ENCODE measurements at places on chromosomes 1 and 21.

GRCh38 chr1:82991569-82991968 lies 1007.4 kb downstream of the TTLL7 start:
- no peak for DNase-seq

DNA sequence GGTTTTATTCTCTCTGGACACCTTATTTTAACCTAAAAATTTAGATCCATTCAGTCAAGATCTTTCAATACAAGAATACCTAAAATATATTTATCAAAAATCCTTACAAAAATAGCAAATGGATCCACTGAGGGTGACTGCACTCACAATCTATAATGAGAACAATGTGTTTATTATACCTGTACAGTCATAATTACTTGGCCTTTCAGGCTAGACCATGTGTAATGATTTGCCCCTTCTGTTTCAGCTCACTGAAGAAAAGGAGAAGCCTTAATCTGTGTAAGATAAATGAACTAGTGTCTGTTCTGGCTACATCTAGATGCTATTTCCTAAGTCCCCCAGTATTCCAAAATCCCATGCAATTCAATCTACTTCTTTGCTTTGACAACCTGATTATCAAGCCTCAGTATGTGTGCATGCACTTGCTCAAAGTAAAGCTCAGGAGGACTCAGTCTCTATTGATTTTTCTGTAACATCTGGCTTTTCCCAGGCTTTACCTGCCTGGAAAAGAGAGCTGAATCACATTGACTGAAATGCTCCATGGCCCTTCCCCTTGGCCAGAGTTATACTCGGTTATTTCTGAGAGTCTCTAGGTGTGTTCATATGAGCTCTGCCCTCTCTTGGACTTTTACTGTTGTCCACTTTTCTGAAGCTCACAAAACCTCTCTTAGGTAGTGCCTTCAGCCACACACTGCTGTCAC lies 27.6 kb downstream of the CRP start:
- DNase-seq, result no peak

DNA sequence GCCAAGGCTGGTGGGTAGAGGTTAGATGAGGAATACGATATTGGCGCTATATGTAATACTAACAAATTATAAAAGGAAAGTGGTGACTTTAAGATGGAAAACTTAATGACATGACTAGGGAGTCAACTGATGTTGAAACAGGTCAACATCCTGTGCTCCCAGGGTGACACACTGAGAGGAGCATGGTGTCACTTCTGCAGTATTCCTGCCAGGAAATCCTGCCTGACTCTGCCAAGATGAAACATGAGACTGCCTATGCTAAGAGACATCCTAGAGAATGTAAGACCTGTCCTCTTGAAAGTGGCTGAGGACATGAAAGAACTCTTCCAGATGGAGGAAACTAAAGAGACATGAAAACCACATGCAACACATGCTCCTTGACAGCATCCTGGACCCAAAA lies 65.0 kb upstream of the KCND3 start:
- DNase-seq, result no peak

- no peak for DNase-seq
Observed at GRCh38 chr1:172720339-172720738, 61.4 kb downstream of the FASLG start.

DNA sequence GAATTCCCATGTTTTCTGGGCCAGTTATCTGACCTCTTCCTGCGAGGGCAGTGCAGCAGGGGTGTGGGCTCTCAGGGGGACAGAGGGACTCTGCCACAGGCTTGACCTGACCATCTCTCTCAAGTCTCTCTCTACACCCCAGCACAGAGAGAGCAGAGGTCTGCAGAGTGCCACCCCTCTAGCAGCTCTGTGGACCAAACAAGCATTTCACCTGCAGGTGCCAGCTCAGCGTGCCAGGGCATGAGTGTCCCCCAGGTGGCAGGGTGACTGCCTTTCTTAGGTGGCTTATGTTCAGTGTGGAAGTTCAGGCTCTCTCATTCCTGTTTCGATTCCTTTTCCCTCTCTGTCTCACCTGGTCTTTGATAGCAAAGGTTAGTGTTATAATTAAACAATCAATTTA lies 191.3 kb downstream of the CACNA1E start:
- DNase-seq, result no peak

DNA sequence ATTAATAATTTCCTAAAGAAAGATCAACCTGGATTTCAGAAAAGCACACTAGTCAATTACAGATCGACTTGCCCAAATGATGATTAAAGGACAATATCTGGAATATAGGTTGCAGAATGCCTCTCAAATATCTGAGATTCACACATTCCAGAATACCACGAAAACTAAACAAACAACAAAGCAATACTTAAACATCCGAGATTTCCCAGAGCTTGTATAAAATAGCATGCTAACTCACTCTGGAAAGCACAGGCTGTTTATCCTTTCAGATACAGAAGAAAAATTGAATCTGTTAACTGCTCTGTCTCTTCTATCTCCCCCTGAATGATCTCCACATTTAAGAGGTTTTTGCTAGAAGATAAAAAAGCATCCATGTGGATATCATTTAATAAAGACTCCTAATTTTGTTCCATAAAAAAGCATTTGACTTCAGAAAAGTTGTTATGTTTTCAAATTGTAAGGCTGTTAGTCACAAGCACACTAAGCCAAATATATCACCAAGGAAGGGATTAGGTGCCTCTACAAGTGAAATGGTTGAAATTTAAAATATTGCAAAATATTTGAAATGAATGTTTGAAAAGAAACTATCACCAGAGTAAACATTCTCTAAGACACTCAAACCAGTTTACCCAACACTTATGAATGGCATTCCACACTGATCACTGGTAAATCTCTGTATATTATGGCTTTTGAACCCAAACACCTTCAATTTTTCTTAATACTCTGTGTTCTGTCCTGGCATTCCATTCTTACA lies 865.1 kb upstream of the ADAMTS5 start:
- DNase-seq, result no peak

DNA sequence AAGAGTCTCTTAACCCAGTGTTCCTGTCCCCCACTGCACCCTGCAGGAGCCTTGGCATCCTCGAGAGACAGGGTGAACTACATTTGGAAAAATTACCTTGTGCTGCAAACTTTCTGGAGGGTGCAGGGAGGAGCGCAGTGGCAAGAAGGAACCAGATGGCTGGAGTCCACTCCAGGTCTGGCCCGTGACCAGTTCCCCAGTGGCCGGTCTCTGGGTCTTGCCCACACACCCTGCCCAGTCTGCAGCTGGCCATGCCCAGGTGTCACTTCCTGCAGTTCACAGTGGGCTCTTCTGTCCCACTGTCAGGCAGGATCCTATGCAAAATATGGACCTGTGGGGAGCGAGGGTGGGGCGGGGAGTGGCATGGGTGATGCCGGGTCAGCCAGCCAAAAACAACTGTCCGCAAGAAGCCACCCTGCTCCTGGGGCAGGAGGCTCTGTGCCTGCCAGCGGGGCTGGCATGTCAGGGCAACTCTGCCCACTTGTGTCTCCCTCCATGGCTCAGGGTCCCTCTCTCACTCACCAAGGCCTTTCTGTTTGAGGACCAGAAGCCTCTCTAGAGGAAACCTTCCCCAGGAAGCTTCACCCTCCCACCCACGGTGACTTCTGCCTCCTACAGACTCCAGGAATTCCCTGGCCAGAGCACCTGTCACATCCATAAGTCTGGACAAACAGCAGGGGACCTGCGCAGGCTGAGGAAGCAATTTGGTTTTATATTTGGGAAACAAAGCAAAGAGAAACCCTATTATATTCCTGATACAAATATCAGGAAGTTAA lies 55.6 kb downstream of the KIF21B start:
- DNase-seq, result peak; percentile 30

GRCh38 chr1:1627829-1628753 lies 3.9 kb upstream of the MMP23B start:
- no peak for DNase-seq

DNA sequence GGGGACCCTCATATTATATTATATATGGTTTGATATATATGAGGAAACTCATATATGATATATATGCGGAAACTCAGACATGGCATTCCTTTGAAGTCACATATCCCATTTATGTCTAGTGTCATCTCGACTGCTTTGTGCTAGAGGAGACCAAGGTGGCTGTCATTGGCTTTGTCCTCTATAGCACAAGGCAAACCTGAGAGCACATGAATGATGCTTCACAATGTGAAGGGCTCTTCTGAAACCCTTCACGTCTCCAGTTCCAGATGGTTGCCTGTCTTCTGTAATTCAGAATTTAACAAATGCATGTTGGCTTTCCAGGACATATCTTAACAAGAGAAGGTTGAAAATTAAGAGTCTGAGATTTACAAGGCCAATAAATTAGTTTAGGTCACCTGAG lies 303.6 kb downstream of the BARHL2 start:
- no peak for DNase-seq

- no peak for DNase-seq
Observed at GRCh38 chr21:44010429-44010828, 1.7 kb upstream of the TRAPPC10 start.

DNA sequence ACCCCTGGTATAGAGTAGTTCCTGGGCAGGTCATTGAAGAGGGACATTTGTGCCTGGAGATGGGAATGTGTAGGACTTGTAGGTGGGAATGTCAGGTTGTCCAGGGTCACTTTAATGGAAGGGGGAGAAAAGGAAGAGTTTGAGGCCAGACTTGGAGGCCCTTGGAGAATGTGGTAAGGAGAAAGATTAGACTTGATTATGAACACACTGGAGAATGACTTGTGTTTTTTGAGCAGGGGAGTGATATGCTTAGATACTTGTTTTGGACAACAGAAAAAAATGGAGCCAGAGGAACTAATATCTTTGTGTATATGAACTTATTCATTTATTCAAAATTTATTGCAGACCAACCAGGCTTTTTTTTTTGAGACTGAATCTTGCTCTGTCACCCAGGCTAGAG lies 17.9 kb downstream of the ELAPOR1 start:
- DNase-seq, result no peak

- peak; percentile 38 for DNase-seq
Observed at GRCh38 chr1:85544689-85545215, 35.8 kb upstream of the CCN1 start.

GRCh38 chr1:43235451-43236121 lies 34.2 kb upstream of the TMEM125 start:
- no peak for DNase-seq

GRCh38 chr1:37553598-37553926 lies 531 bp downstream of the SNIP1 start:
- DNase-seq, result no peak

GRCh38 chr1:227934476-227935313 lies 13.0 kb downstream of the WNT9A start:
- peak; percentile 96 for DNase-seq

GRCh38 chr1:2291577-2291976 lies 63.5 kb downstream of the SKI start:
- DNase-seq, result no peak

GRCh38 chr1:75794382-75794781 lies 2.3 kb upstream of the MSH4 start:
- DNase-seq, result no peak

DNA sequence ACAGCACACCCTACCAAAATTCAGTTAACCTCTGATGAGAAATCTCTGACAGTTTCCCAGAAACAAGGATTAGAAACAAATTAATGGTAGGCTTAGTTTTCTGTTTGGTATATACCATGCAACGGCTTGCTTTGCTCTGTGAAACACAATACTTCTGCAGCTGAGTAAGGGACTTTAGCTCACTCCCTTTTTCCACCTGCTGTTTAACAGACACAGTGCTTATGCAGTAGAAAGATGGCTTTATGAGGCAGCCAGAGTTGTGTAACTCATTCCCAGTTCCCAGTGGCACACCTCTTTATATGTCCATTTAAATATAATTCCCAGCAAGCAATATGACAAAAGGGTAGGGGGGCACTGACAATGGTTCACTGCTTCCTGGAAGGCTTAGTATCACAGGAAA lies 124.0 kb downstream of the PIGK start:
- no peak for DNase-seq

DNA sequence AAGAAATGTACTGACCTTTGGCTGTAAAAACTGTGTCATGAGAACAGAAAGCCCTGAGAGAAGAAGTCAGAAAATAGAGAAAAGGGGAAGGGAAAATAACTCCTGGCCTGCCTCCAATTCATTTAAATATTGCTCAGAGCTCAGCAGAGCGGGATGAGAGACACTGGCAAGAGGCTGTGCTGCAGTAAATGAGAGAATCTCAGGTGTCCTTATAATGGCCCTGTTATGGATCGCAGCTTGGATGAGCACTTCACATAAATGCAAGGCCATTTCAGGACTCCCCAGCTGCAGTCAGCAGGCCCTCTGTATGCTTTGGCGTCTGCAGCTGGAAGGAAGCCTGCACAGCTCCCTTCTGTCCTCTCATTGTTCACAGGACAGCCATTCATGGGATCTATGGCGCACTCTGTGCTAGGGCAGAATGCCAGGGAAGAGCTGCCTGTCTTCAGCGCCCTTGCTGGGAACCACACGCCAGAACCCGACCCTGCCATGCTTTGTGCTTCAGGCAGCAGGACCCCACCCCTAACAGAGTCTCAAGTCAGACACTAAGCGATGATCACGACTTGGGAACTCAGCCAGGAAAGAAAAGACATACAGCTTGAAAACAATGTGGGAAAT lies 20.7 kb upstream of the ABCB10 start:
- no peak for DNase-seq

DNA sequence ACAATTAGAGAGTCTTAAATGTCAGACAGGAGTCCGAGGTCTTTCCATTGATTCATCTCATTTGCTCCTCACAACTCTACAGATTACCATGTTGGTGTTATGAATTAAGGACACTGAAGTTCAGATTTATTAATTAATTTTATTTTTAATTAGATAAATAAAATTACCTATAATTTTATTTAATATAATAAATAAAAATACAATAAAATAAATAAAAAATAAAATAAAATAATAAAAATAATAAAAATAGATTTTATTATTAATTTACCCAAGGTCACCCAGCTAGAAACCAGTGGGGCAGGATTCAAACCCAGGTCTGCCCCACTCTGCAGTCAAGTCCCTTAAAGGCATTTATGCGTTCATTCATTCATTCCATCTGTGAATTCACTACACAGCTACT lies 72.2 kb downstream of the VWA5B1 start:
- DNase-seq, result no peak

- DNase-seq, result no peak
Observed at GRCh38 chr1:110241516-110241915, 31.4 kb downstream of the KCNC4 start.

GRCh38 chr1:23585321-23586022 lies 26.2 kb upstream of the ID3 start:
- peak; percentile 79 for DNase-seq

DNA sequence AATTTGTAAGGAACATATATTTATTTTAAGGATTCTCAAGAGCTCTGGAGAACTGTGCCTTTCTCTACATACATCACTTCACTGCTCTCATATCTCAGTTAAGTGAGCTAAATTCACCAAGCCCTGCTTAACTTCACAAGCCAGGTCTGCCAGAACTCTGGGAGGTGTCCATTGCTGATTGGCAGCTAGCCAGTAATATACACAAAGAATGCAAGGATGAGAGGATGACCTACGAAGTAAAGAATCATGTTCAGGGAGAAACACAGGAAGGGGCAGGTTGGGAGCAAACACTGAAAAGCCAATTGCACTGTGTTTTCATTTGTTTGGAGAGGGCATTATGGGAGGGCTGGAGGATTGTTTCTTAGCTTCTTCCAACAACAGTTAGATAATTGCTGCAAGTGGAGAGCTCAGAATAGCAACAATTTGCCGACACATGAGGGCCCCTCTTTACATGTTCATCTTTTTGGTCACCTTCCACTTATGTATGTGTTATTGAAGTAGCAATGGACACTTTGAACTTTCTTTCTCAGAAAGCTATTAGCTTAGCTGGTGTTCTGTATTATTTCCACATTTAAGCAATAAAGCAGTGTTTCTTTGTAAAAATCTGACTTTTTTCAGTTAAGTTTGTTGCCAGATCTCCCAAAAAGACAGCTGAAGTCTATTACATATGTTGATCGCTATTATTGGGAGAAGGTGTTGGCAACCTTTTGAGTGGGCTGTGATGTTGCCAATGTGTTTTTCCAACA lies 254.8 kb downstream of the LTN1 start:
- DNase-seq, result peak; percentile 18
